ENCODE measurements at places on chromosomes 12 and 14. TPM values are rescaled to one million over a fixed set of nuclear protein-coding genes. Genes with fewer than 3 reads are reported as not detected.

Gene MYF6
- total RNA-seq: not detected

Gene TCL1B
- not detected for total RNA-seq

Gene VDR
- total RNA-seq: 0.33 TPM

Gene GALNT6
- 0.60 TPM for total RNA-seq

Gene PPP2R5C
- 198 TPM for total RNA-seq

Gene CCDC177
- total RNA-seq: not detected

Gene MYBPC1
- 7.3 TPM for total RNA-seq

Gene TDP1
- 3.4 TPM for total RNA-seq

GRCh38 chr12:15538881-15539280, 216.6 kb downstream of the PTPRO start:
- H3K4me3 ChIP-seq: no peak overlapping the region
- no peaks in the 10 kb centered on the region for H3K4me1 ChIP-seq
- no peak overlapping the region for H3K27ac ChIP-seq
- no peaks in the 10 kb centered on the region for H3K36me3 ChIP-seq
- DNase-seq: no peak

DNA sequence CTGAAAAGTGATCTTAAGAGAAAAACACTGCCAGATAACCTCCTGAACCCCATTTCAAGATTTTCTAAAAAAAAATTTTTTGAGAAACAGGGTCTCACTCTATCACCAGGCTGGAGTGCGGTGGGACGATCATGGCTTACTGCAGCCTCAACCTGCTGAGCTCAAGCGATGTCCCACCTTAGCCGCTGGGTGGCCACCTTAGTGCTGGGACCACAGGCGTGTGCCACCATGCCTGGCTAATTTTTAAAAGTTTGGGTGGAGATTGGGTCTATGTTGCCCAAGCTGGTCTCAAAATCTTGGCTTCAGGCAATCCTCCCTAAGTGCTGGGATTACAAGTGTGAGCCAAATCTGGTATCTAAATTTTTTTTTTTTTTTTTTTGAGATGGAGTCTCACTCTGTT, 3.4 kb downstream of the PNMA1 start:
- H3K36me3 ChIP-seq: peaks cover 6% of the 10 kb centered on the region
- no peak overlapping the region for H3K27ac ChIP-seq
- peaks cover 36% of the 10 kb centered on the region for H3K4me1 ChIP-seq
- H3K27me3 ChIP-seq: no peaks in the 10 kb centered on the region

DNA sequence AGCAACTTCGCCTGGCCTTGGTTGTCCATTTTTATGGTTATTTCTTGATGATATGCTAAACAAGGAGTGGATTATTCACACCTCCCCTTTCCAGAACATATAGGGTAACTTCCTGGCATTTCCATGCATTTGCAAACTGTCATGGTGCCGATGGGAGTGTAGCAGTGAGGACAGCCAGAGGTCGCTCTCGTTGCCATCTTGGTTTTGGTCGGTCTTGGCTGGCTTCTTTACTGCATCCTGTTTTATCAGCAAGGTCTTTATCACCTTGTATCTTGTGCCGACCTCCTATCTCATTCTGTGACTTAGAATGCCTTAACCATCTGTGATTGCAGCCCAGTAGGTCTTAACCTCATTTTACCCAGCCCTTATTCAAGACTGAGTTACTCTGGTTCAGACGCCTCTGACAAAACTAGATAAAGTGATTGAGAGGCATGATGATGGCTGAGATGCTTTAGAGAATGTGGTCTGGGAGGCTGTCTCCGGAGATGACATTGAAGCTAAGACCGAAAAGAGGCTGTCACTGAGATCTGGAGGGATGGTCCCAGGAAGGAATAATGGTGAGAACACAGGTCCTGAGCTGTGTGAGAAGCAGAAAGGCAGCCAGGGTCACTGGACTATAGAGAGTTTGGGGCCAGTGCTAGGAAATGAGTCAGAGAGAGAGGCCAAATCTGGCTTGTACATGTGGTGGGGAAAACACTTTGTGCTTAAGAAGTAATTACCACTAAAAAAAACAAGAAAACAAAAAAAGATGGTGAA, 2.9 kb downstream of the GLT1D1 start:
- peaks cover 4% of the 10 kb centered on the region for H3K4me1 ChIP-seq
- H3K36me3 ChIP-seq: no peaks in the 10 kb centered on the region
- no peak for DNase-seq
- no peak overlapping the region for H3K4me3 ChIP-seq
- H3K27me3 ChIP-seq: peaks cover 89% of the 10 kb centered on the region

DNA sequence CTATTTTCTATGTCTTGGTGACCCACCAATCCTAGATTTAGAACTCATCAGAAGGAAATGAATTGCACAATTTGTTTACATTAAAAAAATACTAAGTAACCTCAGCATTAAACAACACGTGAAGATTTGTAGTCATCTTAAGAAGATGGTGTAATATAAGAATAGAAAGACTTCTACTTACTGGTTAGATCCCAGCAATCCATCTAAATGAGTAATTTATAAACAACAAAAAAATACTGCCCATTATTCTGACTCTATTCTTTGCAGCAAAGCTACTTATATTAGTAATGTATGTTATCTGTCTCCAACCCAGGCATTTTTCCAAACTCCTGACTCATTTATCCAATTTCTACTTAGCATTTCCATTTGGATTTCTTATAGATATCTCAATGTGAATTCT, 67.8 kb downstream of the CD163L1 start:
- H3K36me3 ChIP-seq: no peaks in the 10 kb centered on the region
- H3K27ac ChIP-seq: no peak overlapping the region
- H3K4me1 ChIP-seq: no peaks in the 10 kb centered on the region
- no peak overlapping the region for H3K4me3 ChIP-seq
- H3K27me3 ChIP-seq: peaks cover 19% of the 10 kb centered on the region
- DNase-seq: no peak

DNA sequence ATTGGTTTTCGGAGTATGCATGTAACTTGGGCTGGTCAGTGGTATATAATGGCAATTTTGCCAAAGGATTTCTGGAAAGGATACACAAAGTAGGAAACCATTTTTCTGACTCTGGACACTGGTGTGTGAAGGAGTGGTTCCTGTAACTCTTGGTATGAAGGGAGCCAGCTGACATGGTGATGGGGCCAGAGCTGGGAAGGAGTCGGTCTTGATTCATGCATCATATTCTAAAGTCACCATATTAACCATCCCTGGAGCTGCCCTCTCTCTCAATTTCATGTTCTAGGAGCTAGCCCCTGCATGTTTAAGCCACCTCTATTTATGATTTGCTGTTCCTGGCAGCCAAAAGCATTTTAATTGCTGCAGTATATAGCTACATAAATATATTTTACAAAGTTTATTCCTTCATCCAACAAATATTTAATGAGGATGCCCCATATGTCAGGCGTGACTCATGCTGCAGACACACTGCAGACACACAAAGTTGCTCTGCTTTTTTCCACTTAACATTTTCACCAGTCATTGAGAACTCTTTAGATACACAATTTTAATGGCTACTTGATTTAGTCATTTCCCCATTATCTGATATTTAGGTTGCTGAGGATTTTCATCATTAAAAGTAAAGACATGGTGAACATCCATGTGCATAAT, 78.7 kb upstream of the PSMC1 start:
- DNase-seq: no peak
- no peak overlapping the region for H3K4me3 ChIP-seq
- H3K4me1 ChIP-seq: peaks cover 16% of the 10 kb centered on the region
- H3K27me3 ChIP-seq: no peaks in the 10 kb centered on the region
- no peaks in the 10 kb centered on the region for H3K36me3 ChIP-seq

GRCh38 chr12:3753544-3754284, 805 bp upstream of the CRACR2A start:
- H3K4me1 ChIP-seq: peaks cover 51% of the 10 kb centered on the region
- H3K4me3 ChIP-seq: peak overlapping the region; percentile 71
- H3K27me3 ChIP-seq: no peaks in the 10 kb centered on the region
- peak; percentile 41 for DNase-seq
- H3K36me3 ChIP-seq: no peaks in the 10 kb centered on the region
- H3K27ac ChIP-seq: peak overlapping the region; percentile 87

- no peak for DNase-seq
- peaks cover 19% of the 10 kb centered on the region for H3K4me1 ChIP-seq
- no peaks in the 10 kb centered on the region for H3K36me3 ChIP-seq
- no peak overlapping the region for H3K4me3 ChIP-seq
- H3K27me3 ChIP-seq: no peaks in the 10 kb centered on the region
Measured at GRCh38 chr14:34099635-34100034, 148.8 kb upstream of the EGLN3 start.

DNA sequence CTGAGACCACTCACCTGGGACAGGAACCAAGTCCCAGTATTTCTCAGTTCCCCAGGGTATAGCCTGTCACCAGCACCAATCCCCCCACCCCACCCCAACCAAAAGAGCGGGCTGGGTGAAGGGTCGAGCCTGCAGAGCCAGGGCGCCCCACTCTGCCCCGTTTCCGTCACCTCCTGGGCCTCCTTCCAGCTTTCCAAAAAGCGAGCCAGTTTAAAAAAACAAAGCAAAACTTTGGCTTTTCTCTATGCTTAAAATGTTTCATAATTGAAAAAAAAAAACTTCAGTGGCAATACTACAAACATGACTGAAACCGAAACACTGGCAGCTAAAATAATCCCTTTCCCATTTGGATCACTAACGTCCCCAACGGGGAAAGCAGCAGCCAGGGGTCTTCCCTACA, 7.5 kb downstream of the CAMKK2 start:
- H3K4me3 ChIP-seq: peak overlapping the region; percentile 12
- peak overlapping the region; percentile 57 for H3K27ac ChIP-seq
- H3K36me3 ChIP-seq: peaks cover 11% of the 10 kb centered on the region
- peaks cover 50% of the 10 kb centered on the region for H3K4me1 ChIP-seq
- H3K27me3 ChIP-seq: no peaks in the 10 kb centered on the region

DNA sequence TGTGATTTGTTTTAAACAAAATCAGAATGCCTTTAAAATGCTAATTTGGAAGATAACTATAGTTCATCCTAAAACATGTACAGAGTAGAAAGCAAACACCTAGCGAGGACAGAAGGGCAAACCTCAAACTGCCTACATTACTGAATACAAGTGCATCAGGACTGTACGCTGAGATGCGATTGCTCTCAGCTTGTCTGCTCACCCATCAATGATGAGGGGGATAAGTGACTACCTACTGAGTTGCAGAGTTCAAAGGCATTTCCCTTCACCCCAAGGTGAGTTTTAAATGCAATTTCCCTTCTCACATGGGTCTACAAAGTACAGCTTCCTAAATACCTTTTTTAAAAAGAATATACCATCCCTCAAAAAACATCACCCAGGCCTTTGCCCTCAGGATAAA, 52.9 kb downstream of the PHLDA1 start:
- no peak for DNase-seq
- peak overlapping the region; percentile 81 for H3K27ac ChIP-seq
- no peaks in the 10 kb centered on the region for H3K27me3 ChIP-seq

DNA sequence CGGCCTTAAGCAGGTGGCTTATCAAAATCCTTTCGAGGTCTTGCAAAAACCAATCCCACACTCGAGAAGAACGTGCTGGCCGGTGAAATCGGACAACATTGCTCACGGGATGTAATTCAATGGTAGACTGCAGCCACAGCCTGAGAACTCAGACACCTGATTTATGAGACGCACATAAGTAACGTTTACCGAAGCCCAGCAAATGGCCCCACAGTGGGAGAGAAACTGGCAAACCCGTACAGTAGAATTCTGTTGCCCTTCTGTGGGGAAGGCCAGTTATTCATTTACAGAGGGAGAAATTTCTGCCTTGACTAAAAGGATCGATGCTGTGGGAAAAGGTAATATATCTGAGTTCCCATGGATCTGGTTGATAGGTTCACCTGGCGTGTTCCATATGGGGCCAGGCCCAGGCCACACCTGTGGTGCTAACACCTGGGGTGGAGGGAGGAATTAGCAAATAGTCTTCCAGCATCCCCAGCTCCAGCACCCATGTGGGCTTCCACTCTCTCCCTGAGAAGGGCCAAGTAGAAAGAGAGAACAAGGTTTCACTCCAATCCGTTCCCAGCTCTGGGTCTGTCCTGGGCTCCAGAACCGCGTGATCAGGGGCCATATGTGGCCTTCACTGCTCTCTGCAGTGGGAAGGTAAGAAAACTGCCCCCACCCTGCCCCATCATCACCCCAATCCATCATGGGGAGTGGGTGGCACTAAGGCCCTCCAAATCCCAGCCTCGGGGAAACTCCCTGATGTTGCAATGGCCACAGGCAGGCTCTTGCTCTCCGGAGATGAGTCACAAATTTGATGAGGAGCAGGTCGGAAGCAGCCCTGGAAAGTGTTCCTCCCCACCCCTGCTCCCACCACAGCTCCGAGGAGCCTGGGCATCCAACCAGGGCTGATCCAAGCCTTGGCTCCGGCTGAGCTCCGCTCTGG, 12.7 kb downstream of the BDKRB1 start:
- H3K27ac ChIP-seq: no peak overlapping the region
- H3K27me3 ChIP-seq: peaks cover 32% of the 10 kb centered on the region
- no peak for DNase-seq
- no peak overlapping the region for H3K4me3 ChIP-seq
- H3K4me1 ChIP-seq: no peaks in the 10 kb centered on the region

GRCh38 chr12:89236237-89236636, 116.1 kb downstream of the DUSP6 start:
- H3K4me3 ChIP-seq: no peak overlapping the region
- DNase-seq: no peak
- H3K36me3 ChIP-seq: no peaks in the 10 kb centered on the region
- H3K27ac ChIP-seq: peak overlapping the region; percentile 50

GRCh38 chr12:998020-998874, 7.2 kb downstream of the ERC1 start:
- H3K4me1 ChIP-seq: peaks cover 38% of the 10 kb centered on the region
- no peak overlapping the region for H3K4me3 ChIP-seq
- H3K36me3 ChIP-seq: peaks cover 5% of the 10 kb centered on the region
- no peaks in the 10 kb centered on the region for H3K27me3 ChIP-seq

DNA sequence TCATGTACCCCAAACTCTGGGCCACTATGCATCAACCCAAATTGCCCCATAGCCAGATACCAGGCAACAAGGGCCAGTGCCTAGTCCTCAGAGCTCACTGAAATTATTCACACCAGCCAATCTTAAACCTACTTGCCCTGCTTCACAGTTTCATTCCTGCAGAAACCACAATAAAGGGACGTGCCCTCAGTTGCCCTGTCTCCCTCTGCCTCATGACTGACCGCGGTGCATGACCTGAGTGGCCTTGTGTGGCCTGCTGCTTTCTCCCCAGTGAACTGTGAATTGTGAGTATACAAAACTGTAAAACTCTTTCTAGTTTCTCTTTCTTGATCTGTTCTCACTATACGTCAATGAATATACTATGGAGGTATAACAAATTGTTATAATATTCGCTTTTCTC, 490.9 kb upstream of the MIS18BP1 start:
- DNase-seq: no peak
- H3K4me3 ChIP-seq: no peak overlapping the region
- H3K27ac ChIP-seq: no peak overlapping the region
- H3K4me1 ChIP-seq: no peaks in the 10 kb centered on the region

- H3K4me3 ChIP-seq: no peak overlapping the region
- H3K27me3 ChIP-seq: no peaks in the 10 kb centered on the region
- H3K27ac ChIP-seq: no peak overlapping the region
- H3K36me3 ChIP-seq: no peaks in the 10 kb centered on the region
- H3K4me1 ChIP-seq: peaks cover 21% of the 10 kb centered on the region
Measured at GRCh38 chr12:1328391-1328790, 266.0 kb downstream of the FBXL14 start.

- DNase-seq: no peak
- H3K27ac ChIP-seq: no peak overlapping the region
- H3K4me3 ChIP-seq: no peak overlapping the region
- H3K36me3 ChIP-seq: no peaks in the 10 kb centered on the region
Measured at GRCh38 chr12:4829793-4830162, 79.9 kb upstream of the KCNA1 start.

Data from left ventricle myocardium inferior (tissue), 1 donor.